ENCODE measurements at places on chromosomes 6 and 20.

- no peak for DNase-seq
Observed at GRCh38 chr6:74752303-74752702, 453.6 kb downstream of the COL12A1 start.

DNA sequence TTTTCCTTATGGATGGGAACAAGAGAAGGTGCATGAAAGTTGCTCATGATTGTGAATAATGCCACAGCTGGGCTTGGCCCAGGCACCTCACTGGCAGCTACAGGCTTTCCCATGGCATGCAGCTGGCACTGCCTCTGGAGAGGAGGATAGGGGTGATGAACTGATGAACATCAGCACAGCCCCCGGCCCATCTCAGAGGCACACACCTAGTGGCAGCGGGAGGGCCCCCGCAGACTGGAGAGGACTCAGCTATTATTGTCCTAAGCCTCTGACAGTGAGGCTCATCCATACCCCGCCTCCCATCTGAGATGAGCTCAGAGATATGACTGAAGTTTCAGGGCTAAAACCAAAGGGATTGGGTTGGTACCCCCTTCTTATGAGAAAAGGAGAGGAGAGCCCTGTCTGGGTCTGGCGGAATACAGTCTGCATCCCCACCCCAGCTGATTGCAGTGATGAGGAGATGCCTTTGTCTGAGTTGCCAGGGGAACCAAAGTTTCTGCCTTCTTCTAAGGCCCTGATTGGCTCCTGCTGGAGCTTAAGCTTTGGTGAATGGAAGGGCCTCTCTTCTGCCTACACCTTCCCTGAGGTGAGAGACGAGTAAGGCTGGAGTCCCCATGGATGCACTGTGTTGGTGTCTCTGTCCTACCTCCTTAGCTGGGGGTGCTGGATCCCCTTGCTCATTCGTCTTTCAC lies 27.6 kb upstream of the EPB41L1 start:
- no peak for DNase-seq

- peak; percentile 4 for DNase-seq
Observed at GRCh38 chr6:18436341-18436740, 49.2 kb downstream of the RNF144B start.

GRCh38 chr6:158143700-158144099 lies 24.4 kb downstream of the SERAC1 start:
- peak; percentile 55 for DNase-seq

DNA sequence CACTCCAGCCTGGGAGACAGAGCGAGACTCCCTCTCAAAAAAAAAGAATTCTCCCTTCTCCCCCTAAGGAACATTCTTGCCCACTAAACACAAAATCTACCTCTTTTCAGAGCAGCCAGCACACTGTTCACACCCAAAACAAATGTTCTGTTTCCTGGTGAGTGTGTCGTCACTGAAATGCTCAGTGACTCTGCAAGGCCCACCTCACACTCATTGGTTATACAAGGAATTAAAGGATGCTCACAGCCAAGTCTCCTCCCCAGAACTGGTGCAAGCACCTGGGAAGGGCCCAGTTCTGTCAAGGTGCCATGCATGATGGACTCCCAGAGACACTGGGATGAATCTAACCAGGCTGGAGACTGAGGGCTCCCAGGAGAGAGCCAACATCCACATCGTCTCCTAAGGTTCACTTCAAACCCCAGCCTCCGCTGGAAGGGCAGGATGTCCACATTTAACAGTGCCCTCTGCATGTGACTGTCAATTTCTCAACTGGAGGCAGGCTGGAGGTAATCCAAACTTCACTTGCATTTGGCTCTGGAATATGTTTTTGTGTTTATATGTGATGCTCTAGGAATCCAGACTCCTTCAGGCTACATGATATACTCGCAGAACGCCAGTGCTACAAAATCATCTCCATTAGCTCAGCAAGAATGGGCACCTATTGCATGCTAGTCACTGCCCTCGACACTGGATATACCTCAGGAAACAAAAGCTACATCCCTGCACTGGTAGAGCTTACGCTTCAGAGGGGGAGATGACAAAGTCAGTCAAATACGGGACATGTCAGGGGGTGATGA lies 7.1 kb downstream of the RRBP1 start:
- no peak for DNase-seq

- no peak for DNase-seq
Observed at GRCh38 chr6:36815962-36816735, 23.1 kb downstream of the CPNE5 start.

DNA sequence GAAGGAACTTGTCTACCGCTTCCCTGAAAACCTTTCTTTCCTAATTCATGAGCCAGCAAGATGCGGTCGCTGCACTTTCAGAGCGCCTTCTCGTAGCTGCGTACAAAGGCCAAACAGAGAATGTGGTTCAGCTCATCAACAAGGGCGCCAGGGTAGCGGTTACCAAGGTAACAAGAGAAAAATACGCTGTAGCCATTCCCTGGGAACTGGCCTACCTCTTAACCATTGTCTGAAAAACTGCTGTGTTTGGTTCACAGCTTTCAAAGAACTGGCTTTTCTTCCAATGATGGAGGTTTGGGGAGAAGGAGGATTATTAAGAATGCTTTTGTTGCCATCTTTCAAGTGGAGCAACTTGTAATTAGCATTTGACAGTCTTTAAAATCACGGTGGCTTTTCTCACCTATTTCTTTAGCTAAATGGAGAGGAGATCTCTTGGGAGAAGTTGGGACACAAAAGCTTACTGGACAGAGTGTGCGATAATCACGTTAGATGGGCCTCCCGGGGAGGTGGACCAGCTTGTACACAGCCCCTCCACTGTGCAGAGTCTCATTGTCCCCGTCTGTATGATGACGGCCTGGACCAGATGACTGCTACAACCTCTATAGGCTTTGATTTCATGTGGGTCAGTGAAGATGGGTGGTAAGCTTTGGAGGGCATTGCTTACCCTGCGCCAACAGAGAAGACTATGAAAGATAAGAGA lies 71.5 kb downstream of the LYRM2 start:
- DNase-seq, result no peak

- no peak for DNase-seq
Observed at GRCh38 chr20:54711071-54711470, 235.7 kb downstream of the DOK5 start.

GRCh38 chr6:86215323-86215722 lies 572.6 kb upstream of the SYNCRIP start:
- DNase-seq, result no peak

- DNase-seq, result no peak
Observed at GRCh38 chr6:68134796-68135195, 500.3 kb upstream of the ADGRB3 start.

- DNase-seq, result no peak
Observed at GRCh38 chr6:122778985-122779661, 393 bp upstream of the FABP7 start.

DNA sequence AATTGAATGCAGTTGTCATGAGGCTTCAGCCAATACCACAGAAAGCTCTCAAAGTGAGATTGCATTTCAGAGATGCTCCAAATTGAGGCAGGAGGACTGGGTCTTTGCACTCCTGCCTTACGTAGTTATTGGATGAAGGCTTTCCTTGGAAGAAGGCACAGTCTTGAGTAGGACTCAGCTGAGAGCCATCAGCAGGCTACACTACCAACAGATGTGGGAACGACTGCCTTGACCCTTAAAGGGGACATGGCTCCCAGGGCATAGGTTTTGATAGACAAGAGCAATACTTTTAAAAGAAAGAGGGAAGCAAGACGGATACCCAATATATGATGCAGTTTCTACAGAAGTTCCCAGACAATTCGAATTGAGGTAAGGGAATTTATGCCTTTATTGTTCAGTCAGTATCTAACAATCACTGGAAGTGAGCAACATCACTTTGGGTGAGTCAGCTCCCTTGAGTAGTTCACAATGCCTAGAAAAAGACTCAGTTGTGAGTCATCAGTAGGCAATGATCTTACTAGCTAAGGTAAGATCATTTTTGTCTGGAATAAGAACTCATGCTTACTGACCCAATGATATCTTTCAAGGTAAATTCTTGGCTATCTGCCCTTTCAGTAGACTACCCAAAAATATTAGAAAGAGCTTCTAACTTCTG lies 390.8 kb downstream of the GJA1 start:
- peak; percentile 49 for DNase-seq

GRCh38 chr20:21100578-21101452 lies 5.3 kb downstream of the LINC00237 start:
- peak; percentile 86 for DNase-seq

DNA sequence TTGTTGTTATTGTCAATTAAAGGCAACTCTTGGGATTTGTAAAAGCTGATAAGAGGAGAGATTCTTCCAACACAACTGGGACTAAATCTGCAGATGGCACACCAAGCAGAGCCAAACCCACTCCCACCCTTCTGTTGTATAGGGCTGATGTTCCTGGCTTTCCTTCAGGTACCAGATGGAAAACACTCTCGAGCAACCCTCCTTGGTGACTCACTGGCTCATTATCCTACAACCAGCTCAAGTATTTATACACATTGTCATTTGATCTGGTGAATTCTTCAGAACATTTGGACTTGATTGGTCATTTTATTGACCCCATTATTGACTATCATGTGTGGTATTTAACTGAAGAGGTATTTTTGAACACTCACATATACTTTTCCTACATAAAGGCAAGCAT lies 190.3 kb upstream of the PCSK2 start:
- DNase-seq, result no peak

GRCh38 chr6:39051399-39052122 lies 3.0 kb downstream of the GLP1R start:
- peak; percentile 63 for DNase-seq

DNA sequence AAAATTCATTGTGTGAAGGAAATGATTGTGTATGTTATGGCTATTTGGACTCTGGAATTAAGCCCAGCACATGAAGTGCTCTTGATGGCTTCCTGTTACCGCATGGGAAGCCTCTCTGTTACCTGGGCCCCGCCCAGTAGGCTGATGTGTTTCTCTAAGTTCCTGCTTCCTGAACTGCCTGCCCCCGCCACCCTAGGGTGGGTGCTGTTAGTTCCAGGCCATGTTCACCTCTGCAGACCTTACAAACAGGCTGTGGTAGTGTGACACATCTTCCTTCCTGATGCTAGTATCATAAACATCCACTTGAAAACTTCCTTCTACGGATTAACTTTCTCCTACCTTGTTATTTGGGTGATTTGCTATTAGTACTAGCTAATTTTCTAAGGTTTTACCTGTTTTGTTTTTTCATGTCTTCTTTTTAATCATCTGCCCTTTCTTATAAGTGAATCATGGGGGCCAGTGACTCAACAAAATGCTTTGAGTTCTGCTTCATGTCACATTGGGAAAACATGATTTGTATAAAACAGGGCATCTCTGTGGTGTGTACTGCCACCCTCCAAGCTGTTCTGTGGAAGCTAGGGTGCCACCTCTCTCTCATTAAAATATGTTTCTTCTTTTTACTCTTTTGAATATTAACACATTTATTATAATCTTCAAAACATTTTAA lies 40.6 kb downstream of the SH3BGRL2 start:
- DNase-seq, result no peak

- DNase-seq, result no peak
Observed at GRCh38 chr6:98787961-98788360, 46.4 kb upstream of the POU3F2 start.

GRCh38 chr6:30238178-30238795 lies 25.1 kb upstream of the TRIM26 start:
- DNase-seq, result peak; percentile 29

DNA sequence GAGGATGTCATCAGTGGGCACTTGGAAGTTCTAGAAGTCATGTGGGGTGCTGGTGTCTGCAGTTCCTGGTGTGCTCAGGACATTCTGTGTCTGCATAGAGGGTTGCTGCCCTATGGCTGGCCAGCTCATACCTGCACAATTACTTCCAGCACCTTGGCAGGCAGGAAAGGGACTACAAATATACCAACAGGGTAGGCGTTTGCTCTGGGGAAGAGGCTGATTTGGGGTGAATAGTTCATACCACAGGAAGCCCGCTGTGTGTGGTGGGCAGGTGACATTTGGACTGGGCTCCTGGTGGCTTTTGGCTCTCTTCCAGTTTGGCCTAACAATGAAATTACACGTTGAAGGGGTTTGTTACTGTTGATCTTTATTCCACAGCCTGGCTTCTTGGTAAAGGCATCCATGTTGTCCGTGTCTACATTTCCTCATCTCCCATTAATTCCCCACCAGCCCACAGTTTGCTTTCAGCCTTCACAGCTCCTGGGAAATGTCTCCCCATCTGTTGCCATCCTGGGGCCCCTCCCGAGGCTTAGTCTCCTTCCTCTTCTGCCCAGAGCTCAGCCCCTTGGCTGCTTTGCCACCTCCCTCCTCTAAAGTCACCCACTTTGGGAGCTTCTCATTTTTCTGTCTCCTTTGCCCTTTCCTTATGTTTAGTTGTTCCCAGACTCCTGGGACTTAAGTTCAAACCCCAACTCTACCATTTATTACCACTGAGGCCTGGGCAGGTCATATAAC lies 88.1 kb downstream of the RSPH3 start:
- no peak for DNase-seq

DNA sequence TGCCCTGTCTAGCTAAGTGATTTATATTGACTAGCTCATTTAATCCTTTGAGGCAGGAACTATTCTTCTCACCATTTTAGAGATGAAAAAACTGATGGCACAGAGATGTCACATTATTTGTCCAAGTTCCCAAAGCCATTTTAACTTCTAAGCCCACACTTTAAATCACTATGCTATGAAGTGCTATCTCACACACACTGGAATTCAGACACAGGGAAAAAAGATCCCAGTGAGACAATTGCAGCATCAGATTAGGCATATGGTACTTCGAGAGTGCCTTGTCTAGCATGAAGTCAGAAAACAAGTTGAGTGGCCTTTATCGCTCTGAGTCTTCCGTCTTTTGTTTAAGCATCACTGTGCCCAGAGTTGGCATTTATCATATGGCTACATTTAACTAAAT lies 54.1 kb upstream of the PDE7B start:
- no peak for DNase-seq

DNA sequence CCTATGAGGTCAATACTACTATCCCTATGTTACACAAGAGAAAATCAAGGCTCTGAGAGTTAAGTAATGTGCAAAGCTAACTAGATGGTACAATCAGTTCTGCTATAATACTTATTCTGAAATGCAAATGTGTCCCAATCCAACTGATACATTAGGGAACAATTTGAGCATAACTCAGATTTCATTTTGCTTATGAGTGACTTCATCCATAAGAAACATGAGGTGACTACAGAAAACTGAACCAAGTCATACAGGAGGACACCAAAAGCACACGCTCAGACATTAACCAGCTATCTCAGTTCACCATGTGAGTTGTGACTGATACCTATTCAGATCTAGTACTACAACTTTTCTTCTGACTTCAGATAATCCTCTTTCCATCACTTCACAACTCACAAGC lies 179.9 kb upstream of the RUNX2 start:
- DNase-seq, result peak; percentile 7

Data from NB4 (cell line).